ENCODE measurements at places on chromosomes 5 and 9.
A peak's percentile ranks its signal among the peaks of the same experiment; 100 is the strongest.

- DNase-seq: no peak
Observed at GRCh38 chr9:108181441-108181840, 674.3 kb downstream of the ACTL7B start.

DNA sequence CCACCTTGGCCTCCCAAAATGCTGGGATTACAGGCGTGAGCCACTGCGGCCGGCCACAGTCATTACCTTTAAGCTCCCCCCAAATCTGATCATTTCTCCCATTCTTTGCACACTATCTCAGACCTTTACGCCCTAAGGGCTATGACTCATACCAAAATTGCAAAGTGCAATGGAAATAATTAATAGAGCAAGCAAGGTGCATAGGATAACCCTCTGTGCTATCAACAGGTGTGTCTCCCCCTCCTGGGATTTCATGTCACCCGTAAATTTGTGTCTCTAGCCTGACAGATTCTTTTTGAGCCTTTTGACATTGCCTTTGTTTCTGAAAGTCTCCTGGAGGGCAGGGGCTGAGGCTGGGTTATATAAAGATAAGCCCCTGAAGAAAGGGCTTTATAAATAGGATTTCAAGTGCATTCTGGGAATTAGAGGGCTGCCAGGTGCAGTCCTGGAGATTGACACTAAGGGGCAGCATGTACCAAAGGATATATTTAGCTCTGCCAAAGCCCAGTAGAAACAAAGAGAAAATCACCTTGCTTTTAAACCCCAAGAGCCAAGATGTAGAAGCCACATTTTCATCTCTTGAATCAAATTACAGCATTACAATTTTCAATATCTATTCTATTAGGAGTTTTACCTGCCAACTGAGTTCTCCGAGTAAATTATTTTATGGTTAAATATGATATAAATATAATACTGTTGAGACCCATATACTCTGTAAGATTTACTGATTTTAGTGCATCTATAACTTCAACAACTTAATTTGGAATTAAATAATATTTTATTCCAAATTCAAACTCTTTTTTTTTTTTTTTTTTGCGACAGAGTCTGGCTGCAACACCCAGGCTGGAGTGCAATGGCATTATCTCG lies 18.2 kb downstream of the S100Z start:
- DNase-seq: peak; percentile 17

DNA sequence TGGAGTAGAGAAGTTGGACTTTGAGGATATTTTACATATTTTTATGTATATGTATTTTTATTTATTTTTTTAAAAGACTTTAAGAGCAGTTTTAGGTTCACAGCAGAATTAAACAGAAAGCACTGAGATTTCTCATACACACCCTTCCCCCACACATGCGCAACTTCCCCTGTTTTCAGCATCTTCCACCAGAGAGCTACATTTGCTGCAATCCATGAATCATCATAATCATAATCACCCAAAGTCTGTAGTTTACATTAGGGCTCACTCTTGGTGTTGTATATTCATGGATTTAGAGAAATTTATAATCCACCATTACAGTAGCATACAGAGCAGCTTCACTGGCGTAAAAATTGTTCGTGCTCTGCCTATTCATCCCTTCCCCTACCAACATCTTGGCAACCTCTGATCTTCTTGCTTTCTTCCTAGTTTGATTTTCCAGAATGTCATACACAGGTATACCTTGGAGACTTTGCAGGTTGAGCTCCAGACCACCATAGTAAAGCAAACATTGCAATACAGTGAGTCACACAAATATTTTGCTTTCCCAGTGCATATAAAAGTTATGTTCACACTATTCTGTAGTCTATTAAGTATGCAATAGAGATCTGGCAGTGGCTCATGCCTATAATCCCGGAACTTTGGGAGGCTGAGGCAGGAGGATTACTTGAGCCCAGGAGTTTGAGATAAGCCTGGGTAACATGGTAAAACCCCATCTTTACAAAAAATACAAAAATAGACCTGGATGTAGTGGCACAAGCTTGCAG lies 9.6 kb upstream of the CCDC171 start:
- no peak for DNase-seq

GRCh38 chr5:134370311-134370870 lies 978 bp upstream of the UBE2B start:
- no peak for DNase-seq

- no peak for DNase-seq
Observed at GRCh38 chr5:41067714-41068568, 3.2 kb downstream of the MROH2B start.

- DNase-seq: no peak
Observed at GRCh38 chr5:126370796-126371718, 52.2 kb upstream of the GRAMD2B start.

GRCh38 chr5:7629561-7629960 lies 221.4 kb downstream of the CFAP90 start:
- no peak for DNase-seq

- DNase-seq: no peak
Observed at GRCh38 chr5:1660001-1660400, 136.2 kb upstream of the LPCAT1 start.

DNA sequence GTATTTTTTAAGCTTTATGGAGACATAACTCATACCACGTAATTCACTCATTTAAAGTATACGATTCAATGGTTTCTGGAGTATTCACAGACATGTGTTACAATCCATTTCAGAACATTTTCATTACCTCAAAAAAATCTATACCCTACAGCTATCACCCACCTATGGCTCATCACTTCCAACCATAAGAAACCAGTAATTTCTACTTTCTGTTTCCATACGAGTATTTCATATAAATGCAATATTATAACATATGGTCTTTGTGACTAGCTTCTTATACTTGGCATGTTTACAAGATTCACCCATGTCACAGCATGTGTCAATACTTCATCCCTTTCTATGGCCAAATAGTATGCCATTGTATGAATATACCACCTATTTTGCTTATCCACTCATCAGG lies 18.8 kb downstream of the UBQLN1 start:
- DNase-seq: no peak

- DNase-seq: no peak
Observed at GRCh38 chr9:119789987-119790386, 420.8 kb upstream of the BRINP1 start.

DNA sequence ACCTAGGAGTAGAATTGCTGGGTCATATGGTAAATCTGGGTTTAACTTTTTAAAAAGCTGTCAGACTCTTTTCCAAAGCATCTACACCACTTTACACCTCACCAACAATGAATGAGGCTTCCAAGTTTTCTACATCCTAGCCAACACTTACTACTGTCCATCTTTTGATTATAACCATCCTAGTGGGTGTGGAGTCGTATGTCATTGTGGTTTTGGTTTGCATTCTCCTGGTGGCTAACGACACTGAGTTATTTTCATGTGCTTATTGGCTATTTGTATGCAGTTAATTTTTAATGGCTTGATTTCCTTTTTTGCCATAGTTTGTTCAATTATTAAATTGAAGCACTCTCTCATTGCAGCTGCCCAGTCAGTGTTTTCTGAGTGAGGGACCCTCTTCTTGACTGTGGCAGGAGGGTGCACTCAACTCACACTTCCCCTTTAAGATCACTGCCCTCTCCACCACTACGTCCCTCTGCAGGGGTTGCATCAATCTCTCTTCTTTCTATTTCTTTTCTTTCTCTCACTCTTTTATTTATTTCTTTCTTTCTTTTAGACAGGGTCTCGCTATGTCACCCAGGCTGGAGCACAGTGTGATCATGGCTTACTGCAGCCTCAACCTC lies 182.3 kb downstream of the C9orf152 start:
- no peak for DNase-seq

DNA sequence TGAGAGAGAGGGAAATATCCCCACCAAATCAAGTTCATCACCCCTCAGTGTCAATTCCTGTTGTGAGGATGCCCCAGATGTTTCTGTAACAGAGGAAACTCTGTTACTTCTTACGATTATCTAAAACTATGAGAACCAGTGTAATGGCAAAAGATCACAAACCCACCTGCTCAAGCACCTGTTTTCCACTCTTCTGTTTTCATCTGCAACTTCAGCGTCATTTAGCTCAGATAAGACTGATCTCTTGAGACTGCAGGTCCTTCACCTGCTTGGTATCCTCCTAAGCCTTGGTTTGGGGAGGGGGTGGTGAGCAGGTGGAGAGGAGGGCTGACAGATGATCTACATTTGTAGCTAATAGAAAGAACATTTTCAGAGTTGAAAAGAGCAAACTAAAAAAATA lies 229.3 kb downstream of the SLF1 start:
- no peak for DNase-seq
